Nucleus accumbens (tissue), 56 donors: ENCODE measurements at places on chromosomes 3 and 15.

DNA sequence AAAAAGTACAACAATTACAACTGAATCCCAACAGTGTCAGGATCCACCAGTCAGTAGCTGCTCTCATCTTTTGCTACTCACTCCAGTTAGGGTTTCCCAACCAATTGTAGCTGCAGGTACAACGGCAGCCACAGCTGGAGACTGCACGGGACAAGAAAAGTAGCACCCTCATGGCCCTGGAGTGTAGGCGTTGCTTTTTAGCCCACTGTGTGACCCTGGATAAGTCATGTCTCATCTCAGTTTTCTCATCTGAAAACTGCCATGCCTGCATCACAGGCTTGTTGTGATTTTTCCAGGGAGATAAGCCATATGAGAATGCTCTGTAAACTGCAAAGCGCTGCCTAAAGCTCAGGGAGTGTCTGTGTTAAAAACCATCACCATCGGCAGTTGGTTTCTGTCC, 535.6 kb upstream of the IL12A start:
- DNase-seq: no peak

DNA sequence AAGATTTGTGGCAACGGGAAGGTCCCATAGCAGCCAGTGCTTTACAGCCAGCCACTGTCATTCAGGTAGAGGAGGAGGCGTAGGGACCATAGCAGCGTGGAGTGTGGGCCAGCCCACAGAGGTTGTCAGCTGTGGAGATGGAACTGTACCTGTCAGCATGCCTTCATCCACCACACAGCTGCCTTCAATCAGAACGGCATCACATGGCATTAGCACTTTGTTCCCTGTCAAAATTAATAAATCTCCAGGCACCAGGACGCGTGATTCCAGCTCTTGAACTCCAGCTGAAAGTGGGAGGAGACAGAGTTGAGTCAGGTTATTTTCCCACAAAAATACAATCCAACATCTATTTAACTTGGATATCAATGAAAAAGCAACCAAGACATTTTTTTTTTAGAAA, 84.0 kb downstream of the ATP13A4 start:
- DNase-seq: no peak

DNA sequence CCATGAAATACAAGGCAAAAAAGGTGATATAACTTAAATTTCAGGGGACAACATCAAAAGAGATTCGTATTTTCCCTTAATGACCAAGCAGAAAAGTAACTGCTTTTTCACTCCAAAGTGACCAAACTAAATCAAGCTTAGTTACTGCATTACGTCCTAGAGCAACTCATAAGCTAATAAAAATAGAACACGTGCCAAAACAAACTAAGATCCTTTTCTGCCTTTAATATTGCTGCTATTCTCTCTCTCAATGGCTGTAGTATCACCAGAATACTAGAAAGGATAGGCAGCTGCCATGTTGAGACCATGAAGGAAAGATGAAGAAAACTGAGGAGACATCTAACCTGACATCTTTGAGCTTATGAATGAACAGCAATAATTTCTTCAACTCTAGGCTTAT, 43.3 kb downstream of the UBXN7 start:
- DNase-seq: no peak

GRCh38 chr15:40468898-40469331, 1.9 kb upstream of the CHST14 start:
- no peak for DNase-seq

DNA sequence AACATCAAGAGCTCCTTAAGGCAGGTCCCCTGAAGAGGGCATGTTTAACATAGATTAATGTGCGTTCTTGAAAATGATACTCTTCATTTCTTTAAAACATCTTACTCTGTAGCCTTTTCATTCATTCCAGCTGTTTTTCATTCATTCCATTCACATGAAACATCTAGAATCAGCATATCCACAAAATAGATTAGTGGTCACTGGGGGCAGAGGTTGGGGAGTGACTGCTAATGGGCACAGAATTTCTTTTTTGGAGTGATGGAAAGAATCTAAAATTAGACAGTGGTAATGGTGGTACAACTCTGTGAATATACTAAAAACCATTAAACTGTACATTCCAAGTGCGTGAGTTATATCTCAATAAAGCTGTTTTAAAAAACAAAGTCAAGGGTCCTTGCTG, 15.4 kb upstream of the CXCR6 start:
- no peak for DNase-seq

- DNase-seq: no peak
Observed at GRCh38 chr3:11956781-11957180, 47.4 kb upstream of the SYN2 start.

DNA sequence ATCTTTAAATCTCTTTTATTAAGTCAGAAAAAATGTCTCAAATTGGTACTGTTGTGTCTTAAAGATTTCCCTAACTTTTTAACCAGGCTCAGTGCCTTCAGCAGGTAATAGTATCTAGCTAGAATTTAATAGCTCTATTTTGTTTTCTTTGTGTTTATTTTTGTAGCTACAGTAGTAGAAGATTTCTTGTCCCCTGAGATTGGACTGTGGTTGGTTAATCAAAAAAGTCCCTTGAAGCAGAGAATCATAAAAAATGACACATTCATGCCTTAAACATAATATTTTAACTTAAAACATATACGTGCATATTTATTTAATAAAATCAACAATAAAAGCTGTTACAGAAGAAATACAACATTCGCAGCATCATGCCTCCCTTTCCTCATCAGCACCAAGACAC, 102.8 kb downstream of the EEFSEC start:
- no peak for DNase-seq

DNA sequence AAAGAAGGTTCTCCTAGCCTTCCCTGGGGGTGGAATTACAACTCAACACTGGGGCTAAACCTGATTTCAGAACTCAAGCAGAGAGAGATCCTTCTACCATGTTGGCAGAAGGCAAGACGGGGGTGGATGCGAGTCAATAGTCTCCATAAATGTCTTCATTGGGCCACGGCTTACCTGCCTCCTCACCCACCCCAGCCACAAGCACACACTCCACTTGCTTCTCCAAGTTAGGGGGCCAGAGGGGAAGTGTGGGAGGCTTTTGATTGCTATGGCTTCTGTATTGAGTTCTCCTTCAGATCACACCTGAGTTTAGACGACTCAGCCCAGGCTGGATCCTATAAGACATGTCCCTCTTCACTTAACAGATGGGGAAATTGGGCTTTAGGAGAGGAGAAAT, 178.9 kb downstream of the UACA start:
- no peak for DNase-seq

GRCh38 chr3:114760679-114761078, 386.4 kb downstream of the ZBTB20 start:
- no peak for DNase-seq

GRCh38 chr3:38022896-38023709, 6.3 kb downstream of the PLCD1 start:
- DNase-seq: no peak

- no peak for DNase-seq
Observed at GRCh38 chr3:171606151-171606751, 146.0 kb upstream of the TNIK start.

DNA sequence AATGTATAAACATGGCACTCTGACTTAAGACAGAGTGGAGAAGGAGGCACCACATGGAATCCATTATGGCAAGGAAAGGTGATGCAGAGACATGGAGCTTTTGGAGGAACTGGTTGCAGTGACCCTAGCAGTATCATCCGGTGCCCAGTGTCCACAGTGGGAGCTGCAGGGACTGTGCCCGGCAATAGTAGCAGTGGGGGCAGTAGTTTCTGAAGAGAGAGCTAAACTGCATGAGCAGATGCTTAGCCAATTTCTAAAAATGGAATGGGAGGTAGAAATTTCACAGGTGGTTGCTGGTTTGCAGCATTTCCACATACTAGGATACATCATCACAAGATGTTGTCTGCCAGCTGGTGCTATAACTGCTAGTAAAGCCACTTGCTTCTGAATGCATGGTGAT, 7.8 kb upstream of the TM2D3 start:
- DNase-seq: no peak

DNA sequence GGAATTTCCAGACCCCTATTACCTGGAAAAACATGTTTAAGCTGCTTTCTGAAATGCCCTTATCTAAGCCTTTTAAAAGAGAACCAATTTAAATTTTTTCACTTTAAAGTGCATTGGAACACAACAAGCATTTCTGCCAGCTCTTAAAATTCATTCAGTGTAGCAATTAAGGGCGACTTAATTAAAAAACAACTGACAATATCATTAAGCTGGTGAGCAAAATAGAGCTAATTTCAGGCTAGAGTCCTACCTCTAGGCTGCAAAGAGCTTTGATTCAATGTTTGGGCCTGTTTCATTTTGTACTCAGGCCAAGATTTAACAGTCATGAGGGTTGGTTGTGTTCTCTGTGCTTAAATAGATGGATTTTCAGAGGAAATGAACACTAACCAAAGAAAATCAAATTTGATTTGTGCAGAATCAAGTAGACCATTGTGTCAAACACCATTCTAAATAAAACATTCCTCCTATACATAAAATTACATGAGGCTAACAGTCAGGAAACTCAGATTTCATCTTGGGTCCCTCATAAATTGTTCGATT, 114.6 kb downstream of the TMEM108 start:
- no peak for DNase-seq

DNA sequence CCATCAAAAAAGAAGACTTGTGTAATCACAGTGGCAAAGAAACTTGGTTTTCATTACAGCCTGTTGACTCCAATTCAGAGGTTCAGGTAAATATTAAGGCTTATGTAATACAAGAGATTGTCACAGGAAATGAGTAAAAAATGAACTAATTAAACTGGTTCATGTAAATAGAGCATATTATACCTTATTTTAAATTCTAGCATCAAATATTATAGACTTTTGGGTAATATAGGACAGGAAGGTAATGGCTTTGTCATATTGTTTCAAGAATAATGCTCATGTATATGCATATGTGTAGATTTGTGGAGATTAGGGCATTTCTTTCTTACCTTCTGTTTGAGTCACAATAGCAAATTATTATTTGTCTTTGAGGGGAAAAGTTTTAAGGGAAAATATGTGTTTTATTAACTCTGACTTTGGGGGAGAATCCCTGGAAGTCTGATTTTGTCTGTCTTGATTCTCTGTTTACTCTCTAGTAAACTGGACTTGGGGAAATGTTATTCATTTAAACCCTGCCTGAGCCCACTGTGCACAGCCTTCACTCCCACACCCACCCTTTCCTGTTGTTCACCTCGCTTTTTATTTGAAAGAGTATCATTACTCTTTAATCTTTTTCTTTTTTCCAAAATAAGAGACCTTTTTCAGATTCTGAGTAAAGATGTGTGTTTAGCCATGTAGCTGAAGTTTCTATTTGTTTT, 43.0 kb downstream of the RASA2 start:
- DNase-seq: no peak

GRCh38 chr15:82043796-82044372, 1.9 kb downstream of the MEX3B start:
- no peak for DNase-seq

- DNase-seq: no peak
Observed at GRCh38 chr3:113034011-113034410, 43.2 kb downstream of the GTPBP8 start.

GRCh38 chr3:114110439-114110838, 53.9 kb downstream of the QTRT2 start:
- DNase-seq: no peak

GRCh38 chr3:52886049-52886730, 11.2 kb downstream of the STIMATE start:
- DNase-seq: no peak

GRCh38 chr3:25423780-25424588, 4.1 kb upstream of the RARB start:
- no peak for DNase-seq

DNA sequence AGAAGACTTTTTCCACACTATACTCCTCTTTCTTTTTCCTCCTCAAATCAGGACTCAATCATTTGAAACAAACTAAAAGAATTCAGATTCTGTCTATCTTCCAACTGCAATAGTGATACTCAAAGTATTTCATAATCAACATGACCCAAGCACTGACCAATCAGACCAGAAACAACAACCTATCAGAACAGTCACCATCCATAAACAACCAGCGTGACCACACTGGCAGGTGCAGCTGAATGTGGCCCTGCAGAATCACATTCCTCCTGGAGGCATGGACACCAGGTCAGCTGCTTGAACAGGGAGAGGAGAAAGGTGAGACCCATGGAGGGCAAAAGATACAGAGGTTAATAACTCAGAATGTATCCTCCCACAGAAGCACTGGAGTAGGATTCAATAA, 13.3 kb downstream of the HRG start:
- DNase-seq: no peak

- peak; percentile 66 for DNase-seq
Observed at GRCh38 chr3:119293871-119294695, at the start of gene ARHGAP31. ARHGAP31 (plus strand) TSS chr3:119294383; CDS start chr3:119294905, 522 bp downstream.

GRCh38 chr3:72582211-72582878, 265.9 kb downstream of the SHQ1 start:
- no peak for DNase-seq

GRCh38 chr3:194854206-194854605, 168.5 kb downstream of the FAM43A start:
- no peak for DNase-seq

GRCh38 chr15:24877174-24877573, 77.6 kb upstream of the SNRPN start:
- DNase-seq: no peak

GRCh38 chr3:126031981-126032471, 51.9 kb downstream of the SLC41A3 start:
- DNase-seq: no peak

GRCh38 chr3:190773948-190774347, 88.5 kb downstream of the GMNC start:
- no peak for DNase-seq

DNA sequence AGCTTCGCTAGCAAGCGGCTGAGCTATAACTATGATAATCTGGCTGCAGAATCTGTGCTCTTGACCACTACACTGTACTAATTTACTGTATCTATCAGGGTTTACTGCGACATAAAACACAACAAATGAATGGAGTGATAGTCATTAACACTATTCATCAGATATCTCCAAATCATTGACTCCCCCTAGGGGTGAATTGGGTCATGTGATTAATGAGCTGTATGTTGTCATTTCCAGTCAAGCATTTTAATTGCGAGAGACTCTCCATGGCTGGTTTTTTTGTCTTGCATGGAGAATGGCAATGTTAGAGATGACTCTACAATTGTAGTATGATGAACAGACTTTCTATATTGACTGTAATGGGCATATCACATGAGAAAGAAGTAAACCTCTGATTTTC, 10.5 kb upstream of the TM4SF18 start:
- no peak for DNase-seq

GRCh38 chr3:98136631-98137030, 6.1 kb downstream of the OR5H1 start:
- DNase-seq: no peak

- DNase-seq: no peak
Observed at GRCh38 chr15:45630917-45631691, 3.7 kb upstream of the SQOR start.

DNA sequence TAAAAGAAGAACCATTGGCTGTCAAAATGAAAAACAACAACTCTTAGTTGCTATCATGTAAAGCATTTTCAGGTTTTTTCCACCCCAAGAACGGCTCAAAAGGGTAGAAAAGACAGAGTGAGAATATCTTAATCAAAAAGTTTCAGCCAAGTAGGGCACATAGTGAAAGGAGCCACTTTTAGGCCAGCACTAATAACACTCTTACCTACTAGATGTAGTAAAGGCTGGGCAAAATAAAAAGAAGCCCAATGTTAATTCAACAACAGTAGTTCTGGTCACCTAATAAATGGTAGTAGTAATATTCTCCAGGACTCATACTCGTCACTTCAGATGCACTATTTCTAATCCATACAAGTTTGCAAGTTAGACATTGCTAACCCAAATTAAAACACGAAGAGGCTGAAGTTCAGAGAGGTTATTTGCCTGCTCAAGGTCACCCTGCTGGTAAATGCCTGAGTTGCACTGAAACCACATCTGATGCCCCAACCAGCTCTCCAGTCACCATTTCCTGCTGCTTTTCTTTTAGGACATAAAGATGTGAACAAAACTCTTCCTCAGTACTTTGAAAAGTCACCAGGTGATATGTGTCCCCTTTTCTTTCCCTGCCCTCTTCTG, 7.5 kb downstream of the GOLIM4 start:
- no peak for DNase-seq
